Panc1 (cell line): ENCODE measurements at places on chromosomes 5 and 9. TPM values are rescaled to one million over a fixed set of nuclear protein-coding genes. Genes with fewer than 3 reads are reported as not detected.
A peak's percentile ranks its signal among the peaks of the same experiment; 100 is the strongest.

GRCh38 chr5:61322738-61323725 is 9.0 kb upstream of the ZSWIM6 start:
- no peak for DNase-seq

DNA sequence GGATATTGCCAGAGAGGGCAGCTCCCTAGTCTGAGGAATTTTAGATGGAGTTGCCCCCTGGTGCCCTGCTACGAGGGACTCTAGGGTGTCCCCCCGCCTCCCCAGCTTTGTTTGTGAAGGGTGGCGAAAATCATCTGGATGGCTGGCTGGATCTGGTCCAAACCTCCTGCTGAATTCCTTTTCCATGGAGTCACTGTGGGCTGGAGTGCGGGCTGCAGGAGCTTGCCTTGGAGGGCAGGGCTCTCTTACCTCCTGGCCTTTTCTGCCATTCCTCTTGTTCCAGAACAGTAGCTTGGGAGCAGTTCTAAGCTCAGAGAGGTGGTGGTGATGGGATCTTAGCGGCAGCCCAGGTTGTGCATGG is 2.1 kb downstream of the SYNPO start:
- DNase-seq, result no peak

GRCh38 chr9:127682351-127683136 is 24.2 kb upstream of the CFAP157 start:
- DNase-seq, result no peak

GRCh38 chr9:90301277-90301653 is 341.4 kb downstream of the DIRAS2 start:
- DNase-seq, result peak; percentile 48

GRCh38 chr9:122619996-122620395 is 5.5 kb downstream of the OR1Q1 start:
- no peak for DNase-seq

DNA sequence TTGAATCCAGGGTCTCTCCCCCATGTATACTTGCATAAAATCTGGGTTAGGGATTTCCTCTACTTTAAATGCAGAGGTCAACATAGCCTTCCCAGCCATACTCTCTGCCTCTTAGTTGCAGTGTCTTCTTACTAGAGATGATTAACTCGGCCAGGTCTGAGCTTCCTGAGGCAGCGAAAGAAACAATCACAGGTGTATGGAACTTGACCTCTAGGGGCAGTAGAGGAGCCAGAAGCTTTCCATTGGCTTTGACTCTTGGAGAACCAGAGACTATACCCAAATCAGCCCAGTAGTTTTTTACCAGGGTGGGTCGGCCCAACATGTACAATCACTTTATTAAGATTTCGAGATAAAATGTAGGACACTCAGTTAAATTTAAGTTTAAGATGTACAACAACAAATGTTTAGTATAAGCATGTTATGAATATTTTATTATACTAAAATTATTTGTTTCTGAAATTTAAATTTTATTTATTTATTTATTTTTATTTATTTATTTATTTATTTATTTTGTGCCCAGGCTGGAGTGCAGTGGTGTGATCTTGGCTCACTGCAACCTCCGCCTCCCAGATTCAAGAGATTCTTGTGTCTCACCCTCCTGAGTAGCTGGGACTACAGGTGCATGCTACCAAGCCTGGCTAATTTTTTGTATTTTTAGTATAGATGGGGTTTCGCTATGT is 48.0 kb upstream of the DMRT3 start:
- DNase-seq, result no peak

GRCh38 chr5:105922574-105922973 is 1748.2 kb downstream of the EFNA5 start:
- no peak for DNase-seq

- no peak for DNase-seq
Measured at GRCh38 chr5:73892218-73892617, 266.2 kb downstream of the ARHGEF28 start.

DNA sequence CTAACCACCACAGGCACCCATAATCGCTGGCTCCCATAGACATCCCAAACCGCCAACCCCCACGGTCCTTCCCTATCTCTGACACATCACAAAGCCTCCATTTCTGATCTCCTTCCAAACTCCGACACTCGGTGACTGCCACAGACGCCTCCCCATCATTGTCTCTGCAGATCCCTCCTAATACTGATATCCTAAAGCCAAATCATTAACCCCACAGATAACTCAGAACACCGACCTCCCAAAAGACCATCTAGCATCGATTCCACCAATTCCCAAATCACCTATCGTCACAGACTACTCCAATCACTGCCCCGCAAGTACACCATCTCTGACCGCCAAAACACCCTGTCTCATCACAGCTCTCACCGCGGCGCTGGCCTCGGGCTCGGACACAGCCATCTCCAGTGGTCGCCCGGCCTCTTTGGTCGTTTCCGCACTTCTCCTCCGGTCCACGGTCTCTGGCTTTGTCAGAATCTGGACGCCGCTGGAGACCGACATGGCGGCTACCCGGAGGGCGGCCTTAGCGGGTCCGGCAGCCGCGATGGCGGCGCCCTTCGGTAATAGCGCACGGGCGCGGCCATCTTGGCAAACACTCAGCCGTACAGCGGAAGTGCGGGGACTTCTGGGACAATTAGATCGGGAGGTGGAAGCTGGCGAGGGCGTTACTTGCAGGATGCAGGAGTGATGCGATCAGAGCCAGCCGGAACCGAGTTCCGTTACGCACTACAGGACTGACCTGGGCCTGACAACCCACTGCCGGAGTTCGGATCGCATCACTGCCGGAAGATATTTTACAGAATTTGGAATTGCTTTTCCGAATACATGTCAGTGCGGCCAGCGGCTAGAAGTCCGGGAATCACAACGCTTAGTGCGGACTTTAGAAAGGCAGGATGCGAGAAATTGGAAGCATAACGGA is at the start of gene ZFP37:
Gene ZFP37, minus strand, starts transcription at position 534 of the 916 bp plus-strand sequence. Its CDS starts 36 bp downstream, at position 498.
- DNase-seq, result peak; percentile 48

DNA sequence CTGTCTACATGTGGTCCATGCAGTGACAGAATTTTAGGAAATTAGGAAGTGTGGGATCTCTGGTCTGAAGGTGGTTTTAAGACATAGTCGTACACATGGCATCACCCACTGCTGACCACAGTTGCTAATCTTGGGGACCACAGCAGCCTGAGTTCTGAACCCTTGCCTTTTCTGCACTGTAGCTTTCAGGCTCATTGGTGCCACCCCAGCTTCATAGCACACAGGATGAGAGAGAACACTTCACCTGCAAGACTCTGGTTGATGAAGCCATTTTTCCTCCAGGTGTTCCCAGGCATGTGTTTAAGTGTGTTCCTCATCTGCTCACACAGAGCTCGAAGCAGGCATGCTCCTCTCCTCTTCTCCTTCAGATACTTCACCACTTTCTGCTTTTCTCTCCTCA is 68.2 kb upstream of the S1PR3 start:
- DNase-seq, result no peak

GRCh38 chr9:99416007-99416406 is 193.9 kb downstream of the SEC61B start:
- DNase-seq, result no peak

- DNase-seq, result no peak
Measured at GRCh38 chr5:60883229-60883628, 39.2 kb upstream of the ELOVL7 start.

- no peak for DNase-seq
Measured at GRCh38 chr5:159619826-159620225, 289.5 kb upstream of the IL12B start.

GRCh38 chr9:113393281-113393680 is 7.8 kb downstream of the ALAD start:
- no peak for DNase-seq

RNF208 gene
- 11.5 TPM for total RNA-seq

NEUROG1 gene
- total RNA-seq, result not detected

FAM153A gene
- not detected for total RNA-seq

STKLD1 gene
- total RNA-seq, result 0.74 TPM

OTP gene
- total RNA-seq, result 0.05 TPM
